ENCODE measurements at places on chromosomes 1 and 21.
A peak's percentile ranks its signal among the peaks of the same experiment; 100 is the strongest.

- DNase-seq = no peak
These were observed 44.6 kb downstream of the TOR3A start for GRCh38 chr1:179126338-179127060.

GRCh38 chr1:39795651-39796050, 7.0 kb upstream of the BMP8B start:
- DNase-seq = no peak

- no peak for DNase-seq
These were observed 4.7 kb downstream of the OR2B11 start for GRCh38 chr1:247453245-247453644.

GRCh38 chr1:244952280-244952933, 88.1 kb upstream of the HNRNPU start:
- no peak for DNase-seq

DNA sequence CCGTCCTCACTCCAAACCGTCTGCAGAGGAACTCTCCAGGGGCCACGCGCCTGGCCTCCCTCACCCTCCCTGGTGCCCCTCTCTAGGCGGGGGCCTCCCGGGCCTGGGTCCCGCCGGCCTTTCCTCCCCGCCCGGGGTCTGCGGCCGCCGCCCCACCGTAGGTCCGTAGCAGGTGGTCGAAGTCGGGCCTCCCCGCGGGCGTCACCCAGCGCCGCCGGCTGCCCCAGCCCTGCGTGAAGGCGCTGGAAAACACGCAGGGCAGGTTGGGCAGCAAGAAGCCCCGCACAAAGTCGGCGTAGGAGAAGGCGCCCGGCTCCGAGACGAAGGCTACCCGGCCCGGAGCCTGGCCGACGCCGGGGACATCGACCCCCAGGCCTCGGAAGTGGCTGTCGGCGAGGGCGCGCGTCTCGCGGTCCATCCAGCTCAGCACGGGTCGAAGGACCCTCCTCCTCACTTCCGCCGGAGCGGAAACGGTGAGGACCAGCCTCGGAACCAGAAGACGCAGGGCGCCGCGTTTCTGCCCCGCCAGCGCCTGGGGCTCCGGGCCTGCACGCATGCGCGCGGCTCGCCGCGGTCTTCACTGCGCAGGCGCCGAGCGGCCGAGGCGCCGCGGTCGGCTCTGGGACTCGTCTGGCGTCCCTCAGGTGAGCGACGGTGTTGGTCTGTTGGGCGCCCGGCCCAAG, at the start of the genes JMJD4 and SNAP47:
Gene JMJD4 (minus strand): TSS at position 447 of the 683 bp plus-strand sequence. CDS start 29 bp downstream, at position 418.
Gene SNAP47 (plus strand): TSS at position 580 of the 683 bp plus-strand sequence. CDS start 12,302 bp downstream, outside the sequence.
- peak; percentile 60 for DNase-seq

DNA sequence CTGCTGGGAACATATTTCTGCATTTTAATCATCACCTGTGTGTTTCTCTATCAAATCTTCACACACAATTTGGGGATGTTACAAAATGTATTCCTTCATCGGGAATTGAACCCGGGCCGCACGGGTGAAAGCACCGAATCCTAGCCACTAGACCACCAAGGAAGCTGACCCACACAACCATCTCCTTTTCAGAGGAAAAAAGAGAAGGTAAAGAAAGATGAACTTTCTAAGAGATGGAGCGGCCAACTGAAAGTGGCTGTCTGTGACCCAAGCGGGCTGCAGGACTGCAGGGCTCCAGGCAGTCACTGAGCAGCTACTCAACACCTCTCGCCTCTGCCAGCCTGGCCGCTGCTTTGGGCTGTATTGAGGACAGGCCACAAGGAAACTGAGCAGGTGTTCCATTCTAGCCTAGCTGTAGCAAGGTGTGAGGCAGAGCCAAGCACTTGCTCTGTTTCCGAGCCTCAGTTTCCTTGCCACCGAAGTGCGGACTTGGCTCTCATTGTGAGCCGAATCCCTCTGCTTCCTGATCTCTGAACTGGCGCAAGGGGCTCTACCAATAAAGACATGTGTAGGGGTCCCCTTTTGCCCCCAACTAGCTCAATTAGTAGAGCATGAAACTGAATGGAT, 156.9 kb upstream of the NBPF11 start:
- DNase-seq = no peak

DNA sequence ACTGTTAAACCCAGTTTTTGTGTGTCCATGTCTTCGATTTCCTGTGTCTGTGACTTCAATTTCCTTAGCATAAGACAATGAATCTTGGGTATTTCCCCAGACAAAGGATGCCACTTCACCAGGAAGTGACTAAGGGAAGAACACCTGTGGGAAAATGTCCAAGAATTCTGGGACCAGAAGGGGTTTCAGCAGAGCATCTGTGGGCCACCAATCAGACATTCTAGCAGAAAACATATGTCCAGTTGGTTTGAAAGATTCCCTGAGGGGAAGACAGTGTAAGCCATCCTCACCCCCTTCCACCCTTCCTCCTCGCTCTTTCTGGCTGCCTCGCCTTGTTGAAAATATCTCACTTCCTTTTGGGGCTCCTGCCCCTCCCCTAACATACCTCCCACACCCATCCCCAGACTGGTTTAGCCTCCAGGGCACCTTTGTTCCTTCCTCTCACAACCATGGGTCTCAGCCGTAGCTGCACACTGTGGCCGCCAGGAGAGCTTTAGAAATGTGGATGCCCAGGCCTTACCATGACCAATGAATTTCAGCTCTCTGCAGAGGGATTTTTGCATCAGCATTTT, 25.5 kb upstream of the IFNAR1 start:
- no peak for DNase-seq

DNA sequence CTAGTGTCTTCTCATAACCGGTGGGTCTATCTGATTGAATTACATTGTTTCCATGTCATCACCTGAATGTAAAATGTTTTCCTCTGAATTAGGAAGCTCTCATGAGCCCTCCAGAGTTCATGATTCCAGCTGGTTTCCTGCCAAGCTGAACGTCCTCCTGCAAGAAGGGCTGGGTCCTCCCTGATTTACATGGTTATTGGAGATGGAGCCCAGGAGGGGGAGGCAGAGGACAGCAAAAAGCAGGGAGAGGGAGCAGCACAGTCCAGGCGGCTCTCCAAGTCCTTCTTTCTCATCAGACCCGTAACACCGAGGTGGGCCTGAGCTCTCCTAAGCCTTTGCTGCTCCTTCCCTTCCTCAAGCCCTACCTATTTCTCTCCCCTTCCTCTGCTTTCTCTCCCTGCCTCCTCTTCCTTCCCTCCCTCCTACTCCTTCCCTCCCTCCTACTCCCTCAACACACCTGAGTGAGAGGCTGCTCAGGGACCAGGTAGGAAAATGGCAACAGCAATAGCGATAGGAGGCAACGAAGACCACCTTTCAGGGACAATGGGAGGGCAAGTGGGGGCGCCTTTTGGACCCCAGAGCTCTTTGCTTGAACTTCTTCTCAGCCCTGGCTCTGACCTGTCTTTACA, 265.9 kb downstream of the PRDM2 start:
- DNase-seq = no peak

- no peak for DNase-seq
These were observed 490 bp downstream of the SERINC2 start for GRCh38 chr1:31413405-31414001.

DNA sequence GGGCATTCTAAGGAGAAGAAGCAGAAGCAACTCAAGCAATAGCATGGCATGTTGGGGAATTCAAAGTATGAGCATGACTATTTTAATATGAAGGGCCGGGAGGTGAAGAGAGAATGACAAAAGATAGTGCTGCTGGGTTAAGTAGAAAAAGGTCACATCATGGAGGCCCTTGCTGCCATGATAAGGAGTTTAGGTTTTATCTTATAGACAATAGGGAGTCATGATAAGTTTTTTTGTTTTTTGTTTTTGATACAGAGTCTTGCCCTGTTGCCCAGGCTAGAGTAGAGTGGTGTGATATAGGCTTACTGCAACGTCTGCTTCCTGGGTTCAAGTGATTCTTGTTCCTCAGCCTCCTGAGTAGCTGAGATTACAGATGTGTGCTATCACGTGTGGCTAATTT, 3.1 kb downstream of the BNIPL start:
- no peak for DNase-seq

DNA sequence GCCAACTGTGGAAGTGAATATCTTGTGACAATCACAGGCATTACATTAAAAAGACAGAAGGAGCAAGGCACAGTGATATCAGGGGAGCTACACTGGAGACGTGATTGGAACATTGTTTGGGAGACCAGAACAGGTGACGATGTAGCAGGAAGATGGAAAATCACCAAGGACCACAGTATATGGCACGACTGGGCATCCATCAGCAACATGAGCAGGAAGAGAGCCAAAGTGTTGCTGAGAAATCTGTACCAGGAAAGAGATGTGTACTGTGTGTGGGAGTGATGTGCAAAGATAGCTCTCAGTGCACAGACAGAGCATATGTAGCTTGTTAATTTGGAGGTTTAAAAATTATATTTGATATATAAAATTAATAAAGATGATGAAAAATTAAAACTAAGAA, 790.6 kb upstream of the ADGRL2 start:
- no peak for DNase-seq

GRCh38 chr1:174217248-174217647, 57.9 kb downstream of the RABGAP1L start:
- DNase-seq = no peak

GRCh38 chr1:21550097-21550496, 40.9 kb downstream of the ALPL start:
- DNase-seq = no peak

DNA sequence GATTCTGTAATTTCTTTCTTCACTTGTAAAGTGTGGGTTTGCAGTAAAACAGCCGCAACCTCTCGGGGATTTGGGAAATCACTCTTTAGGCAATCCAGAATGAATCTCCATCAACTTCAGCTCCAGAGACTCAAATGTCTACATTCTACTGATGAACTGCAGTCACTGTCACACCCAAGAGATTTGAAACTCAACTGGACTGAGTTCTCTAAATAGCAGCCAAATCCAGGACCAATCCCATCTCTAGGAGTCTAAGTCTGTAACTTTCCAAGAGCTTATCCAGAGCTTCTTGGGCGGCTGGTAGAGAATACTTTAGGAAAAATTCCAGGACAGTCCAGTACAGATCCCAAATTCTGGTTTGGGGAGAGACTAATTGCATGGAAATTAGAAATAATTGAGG, 62.9 kb downstream of the ADAMTS1 start:
- no peak for DNase-seq

DNA sequence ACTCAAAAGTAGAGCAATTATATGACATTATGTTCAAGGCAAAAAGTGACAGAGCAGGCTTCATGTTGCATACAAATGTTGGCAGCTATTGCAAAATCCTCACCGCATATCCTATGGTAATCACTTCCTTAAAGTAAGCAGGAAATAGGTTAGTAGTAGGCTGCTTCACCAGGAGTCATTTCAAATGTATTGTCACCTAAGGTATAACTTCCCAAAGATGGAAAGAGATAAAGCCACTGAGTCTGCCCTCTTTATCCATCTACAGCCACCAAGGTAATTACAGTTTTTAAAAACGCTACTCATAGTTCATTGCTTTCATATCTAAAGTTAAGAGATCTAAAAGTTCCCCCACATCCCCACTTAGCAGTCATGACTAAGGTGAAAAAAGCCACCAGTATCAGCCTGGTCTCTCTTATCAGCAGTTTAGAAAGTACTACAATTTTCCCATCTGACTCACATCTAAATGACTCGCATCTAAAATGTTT, 31.6 kb upstream of the UBE2U start:
- no peak for DNase-seq

DNA sequence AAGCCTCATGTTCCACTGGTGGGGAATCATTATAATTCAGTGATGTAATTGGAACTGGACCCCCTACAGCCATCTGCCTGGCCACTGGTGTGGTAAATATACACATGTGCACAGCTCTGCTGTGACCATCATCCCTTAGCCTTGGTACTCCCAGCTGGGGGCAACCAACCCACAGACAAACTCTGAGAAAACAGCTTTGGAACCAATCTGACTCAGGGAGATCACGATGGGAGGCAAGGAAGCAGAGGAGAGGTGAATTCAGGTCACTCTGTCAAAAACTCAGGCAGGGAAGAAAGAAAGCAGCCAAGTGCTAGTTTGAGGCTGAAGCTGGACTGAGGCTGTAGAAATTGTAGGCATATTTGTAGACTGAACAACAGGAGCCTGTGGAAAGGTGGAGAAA, 197.8 kb upstream of the GALNT2 start:
- DNase-seq = no peak

GRCh38 chr1:46686255-46686654, 14.6 kb downstream of the TEX38 start:
- no peak for DNase-seq

GRCh38 chr1:196152975-196153374, 455.3 kb downstream of the KCNT2 start:
- DNase-seq = no peak

GRCh38 chr21:24163539-24163938, 1443.7 kb downstream of the MRPL39 start:
- no peak for DNase-seq

- DNase-seq = no peak
These were observed 21.4 kb downstream of the TRIM11 start for GRCh38 chr1:228385232-228385631.

- DNase-seq = no peak
These were observed 449.0 kb downstream of the MATN1 start for GRCh38 chr1:30274173-30274970.

- DNase-seq = no peak
These were observed 92.5 kb downstream of the RNF220 start for GRCh38 chr1:44497422-44498170.

- DNase-seq = no peak
These were observed 387.6 kb downstream of the PCP4 start for GRCh38 chr21:40254540-40255465.

GRCh38 chr1:183289051-183289496, 103.0 kb downstream of the LAMC2 start:
- DNase-seq = no peak

- DNase-seq = no peak
These were observed 79.9 kb downstream of the CD247 start for GRCh38 chr1:167438171-167439138.

GRCh38 chr1:154810571-154810970, 59.5 kb downstream of the KCNN3 start:
- DNase-seq = no peak

DNA sequence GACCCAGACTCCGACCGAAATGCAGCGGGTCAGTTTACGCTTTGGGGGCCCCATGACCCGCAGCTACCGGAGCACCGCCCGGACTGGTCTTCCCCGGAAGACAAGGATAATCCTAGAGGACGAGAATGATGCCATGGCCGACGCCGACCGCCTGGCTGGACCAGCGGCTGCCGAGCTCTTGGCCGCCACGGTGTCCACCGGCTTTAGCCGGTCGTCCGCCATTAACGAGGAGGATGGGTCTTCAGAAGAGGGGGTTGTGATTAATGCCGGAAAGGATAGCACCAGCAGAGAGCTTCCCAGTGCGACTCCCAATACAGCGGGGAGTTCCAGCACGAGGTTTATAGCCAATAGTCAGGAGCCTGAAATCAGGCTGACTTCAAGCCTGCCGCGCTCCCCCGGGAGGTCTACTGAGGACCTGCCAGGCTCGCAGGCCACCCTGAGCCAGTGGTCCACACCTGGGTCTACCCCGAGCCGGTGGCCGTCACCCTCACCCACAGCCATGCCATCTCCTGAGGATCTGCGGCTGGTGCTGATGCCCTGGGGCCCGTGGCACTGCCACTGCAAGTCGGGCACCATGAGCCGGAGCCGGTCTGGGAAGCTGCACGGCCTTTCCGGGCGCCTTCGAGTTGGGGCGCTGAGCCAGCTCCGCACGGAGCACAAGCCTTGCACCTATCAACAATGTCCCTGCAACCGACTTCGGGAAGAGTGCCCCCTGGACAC, 534 bp downstream of the C1orf56 start:
- DNase-seq = no peak
